ENCODE measurements at places on chromosomes 5 and 9.

DNA sequence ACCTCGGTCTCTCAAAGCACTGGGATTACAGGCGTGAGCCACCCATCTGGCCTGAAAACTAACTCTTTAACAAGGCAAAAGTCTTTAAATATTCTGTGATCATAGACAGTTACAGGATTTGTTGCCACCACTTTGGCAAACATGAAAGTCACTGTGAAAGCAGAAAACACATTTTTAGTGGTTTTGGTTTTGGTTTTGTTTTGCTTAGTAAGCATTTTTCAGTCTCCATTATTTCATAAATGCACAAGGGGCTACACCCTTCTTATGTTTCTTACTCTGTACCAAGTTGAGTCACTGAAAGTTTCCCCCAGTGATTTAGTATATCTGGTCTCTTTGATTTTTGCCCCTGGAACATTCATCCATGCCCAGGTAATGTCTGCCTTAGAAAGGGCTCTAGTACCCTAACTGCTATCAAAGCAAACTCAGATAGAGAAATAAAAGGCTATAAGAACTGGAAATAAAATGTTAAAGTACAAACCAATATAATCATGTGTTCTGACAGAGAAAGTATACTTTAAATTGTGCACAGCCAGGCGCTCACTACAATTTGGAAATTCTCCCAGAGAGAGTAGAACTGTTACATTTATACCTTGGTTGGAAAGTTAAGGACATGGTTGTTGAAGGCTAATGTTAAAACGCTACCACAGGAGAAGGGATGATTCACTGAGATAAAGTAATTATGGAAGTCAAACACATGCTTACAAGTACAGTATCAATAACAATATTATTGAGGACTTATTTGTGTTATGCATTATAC lies 1022.5 kb upstream of the DMAC1 start:
- DNase-seq, result no peak

GRCh38 chr9:80892703-80893102 lies 796.6 kb downstream of the TLE1 start:
- no peak for DNase-seq

DNA sequence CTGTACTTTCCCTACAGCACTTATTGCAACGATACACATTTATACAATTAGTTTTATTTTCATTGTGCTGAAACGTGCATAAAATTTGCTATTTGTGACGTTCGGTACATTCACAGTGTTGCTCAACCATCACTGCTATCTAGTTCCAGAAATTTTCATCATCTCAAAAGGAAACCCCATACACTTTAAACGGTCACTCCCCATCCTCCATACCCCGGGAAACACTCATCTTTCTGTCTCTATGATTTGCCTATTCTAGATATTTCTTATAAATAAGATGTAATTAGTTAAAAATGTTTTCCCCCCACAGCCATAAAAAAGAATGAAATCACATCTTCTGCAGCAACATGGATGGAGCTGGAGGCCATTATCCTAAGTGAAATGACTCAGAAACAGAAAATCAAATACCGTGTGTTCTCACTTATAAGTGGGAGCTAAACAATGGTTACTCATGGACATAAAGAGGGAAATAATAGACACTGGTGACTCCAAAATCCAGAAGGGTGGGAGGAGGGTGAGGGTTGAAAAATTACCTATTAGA lies 40.2 kb upstream of the TEX48 start:
- DNase-seq, result no peak

DNA sequence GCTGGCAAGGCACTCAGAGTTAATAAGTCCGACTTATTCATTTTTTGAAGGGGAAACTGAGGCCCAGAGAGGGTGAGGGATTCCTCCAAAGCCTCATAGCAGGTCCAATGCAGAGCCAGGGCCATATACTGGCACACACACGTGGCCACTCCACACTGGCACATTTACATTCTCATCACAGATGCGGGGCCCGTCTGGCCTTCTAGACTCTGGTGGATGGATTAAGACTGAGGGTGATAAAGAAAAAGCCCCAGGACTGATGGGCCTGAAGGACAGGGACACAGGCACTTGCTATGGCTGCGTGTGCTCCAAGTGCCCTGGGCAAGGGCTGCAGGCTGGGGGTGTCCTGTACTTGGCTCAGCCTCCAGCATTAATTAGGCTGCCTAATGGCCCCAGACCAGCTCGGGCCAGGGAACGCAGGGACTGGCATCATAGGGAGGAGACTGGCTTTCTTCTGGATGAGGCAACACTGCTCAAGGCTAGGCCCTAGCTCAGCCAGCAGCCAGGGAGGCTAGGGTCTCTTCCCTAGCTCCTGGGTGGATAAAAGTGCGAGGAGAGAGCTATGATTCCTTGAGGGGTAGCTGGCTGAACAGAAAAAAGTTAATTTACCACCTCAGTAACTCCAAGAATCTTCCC lies 28.5 kb upstream of the CSF1R start:
- no peak for DNase-seq

- no peak for DNase-seq
Measured at GRCh38 chr9:35570709-35571504, 34.2 kb upstream of the TESK1 start.

GRCh38 chr5:107519900-107520354 lies 150.8 kb downstream of the EFNA5 start:
- no peak for DNase-seq

DNA sequence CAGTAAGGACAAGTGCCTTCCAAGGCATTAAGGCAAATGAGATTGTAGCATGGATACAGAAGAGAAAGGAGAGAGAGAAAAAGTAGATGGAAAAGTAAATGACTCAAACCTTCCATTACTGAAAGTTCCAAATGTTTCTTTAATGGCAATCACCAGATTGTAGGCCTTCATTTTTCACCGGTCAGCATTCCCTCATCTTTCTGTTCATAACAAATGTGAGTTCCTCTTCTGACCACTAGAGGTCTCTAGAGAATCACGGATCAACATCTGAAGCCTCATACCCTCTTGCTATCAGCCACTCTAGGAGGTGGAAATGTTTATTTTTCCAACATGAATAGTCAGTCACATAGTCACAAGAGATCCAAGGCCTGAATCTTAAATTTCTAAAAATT lies 73.6 kb upstream of the RPS23 start:
- peak; percentile 64 for DNase-seq

- DNase-seq, result no peak
Measured at GRCh38 chr9:109916316-109916715, 136.3 kb downstream of the PALM2AKAP2 start.

- DNase-seq, result peak; percentile 41
Measured at GRCh38 chr9:136409557-136410455, 608 bp downstream of the ENTR1 start.

DNA sequence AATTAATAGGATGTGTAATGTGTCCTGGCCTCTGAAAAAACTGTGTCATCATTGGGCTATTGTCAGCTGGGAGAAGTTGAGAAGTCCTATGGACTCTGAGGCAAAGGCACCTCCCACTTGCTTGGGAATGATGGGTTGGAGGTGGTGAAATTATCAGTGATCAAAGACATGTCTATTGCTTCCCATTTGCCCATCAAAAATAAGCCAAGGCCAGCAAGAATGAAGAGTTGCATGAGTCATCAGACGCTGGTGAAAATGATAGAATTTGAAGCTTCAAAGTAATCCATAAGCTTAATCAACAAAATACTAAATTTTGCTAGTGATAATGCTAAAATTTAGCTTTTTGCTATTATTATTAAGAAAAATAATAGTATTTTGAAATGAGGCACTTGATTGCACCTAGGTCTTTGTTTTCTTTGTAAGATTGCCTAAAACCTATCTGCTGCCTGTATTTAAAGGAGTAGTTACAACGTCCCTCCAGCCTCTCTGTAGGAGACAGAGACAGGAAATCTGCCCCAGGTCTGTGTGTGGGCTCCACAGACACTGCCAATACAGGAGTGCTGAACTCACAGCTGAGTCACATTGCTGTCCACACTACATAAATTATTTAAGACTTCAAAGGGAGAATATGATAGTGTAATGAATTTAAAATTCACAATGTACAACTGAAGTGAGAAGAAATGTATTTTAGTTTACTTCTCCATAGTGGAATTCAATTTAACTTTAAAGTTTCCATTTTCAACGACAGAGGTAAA lies 48.4 kb upstream of the APC start:
- DNase-seq, result no peak

- DNase-seq, result no peak
Measured at GRCh38 chr5:117748336-117748735, 1173.7 kb upstream of the SEMA6A start.

DNA sequence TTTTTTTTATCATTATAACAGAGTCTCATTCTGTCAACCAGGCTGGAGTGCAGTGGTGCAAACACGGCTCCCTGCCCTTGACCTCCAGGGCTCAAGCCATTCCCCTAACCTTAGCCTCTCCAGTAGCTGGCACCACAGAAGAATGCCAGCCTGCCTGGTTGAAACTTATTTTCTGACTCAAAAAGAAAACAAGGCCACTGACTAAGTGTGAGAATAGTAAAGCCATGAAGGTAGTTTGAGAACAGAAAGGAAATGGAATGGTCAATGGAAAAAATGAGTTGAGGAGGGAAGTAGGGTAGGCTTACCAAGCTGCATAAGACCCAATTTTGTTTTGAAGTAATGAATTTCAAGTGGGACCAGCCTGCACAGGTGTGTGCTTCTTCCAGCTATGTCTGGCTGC lies 82.8 kb upstream of the RORB start:
- no peak for DNase-seq

DNA sequence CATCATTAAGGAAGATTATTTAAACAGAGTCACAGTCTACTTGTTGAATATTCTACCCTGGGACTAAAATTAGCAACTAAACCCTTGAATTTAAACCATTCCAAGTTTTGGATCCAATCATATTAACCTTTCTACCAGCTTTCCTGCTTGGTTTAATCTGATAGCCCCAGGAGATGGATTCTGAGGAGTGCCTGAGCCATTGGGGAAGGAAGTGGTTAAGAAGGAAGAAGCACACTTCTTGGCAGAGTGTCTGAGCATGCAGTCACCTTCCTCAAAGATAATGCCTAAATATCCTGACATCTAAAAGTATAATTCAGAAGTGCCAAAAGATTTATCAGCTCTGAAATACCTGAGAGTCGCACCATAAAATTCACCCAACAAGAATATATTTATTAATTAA lies 74.1 kb upstream of the SNCAIP start:
- DNase-seq, result no peak

GRCh38 chr5:134142806-134143205 lies 28.3 kb downstream of the TCF7 start:
- no peak for DNase-seq

GRCh38 chr5:169836835-169837536 lies 143.3 kb downstream of the INSYN2B start:
- DNase-seq, result no peak

GRCh38 chr9:76789840-76790239 lies 25.6 kb downstream of the PCA3 start:
- no peak for DNase-seq
